Cardiac septum (tissue), 1 donor: ENCODE measurements at places on chromosomes 6 and 20. TPM values are rescaled to one million over a fixed set of nuclear protein-coding genes. Genes with fewer than 3 reads are reported as not detected.

DNA sequence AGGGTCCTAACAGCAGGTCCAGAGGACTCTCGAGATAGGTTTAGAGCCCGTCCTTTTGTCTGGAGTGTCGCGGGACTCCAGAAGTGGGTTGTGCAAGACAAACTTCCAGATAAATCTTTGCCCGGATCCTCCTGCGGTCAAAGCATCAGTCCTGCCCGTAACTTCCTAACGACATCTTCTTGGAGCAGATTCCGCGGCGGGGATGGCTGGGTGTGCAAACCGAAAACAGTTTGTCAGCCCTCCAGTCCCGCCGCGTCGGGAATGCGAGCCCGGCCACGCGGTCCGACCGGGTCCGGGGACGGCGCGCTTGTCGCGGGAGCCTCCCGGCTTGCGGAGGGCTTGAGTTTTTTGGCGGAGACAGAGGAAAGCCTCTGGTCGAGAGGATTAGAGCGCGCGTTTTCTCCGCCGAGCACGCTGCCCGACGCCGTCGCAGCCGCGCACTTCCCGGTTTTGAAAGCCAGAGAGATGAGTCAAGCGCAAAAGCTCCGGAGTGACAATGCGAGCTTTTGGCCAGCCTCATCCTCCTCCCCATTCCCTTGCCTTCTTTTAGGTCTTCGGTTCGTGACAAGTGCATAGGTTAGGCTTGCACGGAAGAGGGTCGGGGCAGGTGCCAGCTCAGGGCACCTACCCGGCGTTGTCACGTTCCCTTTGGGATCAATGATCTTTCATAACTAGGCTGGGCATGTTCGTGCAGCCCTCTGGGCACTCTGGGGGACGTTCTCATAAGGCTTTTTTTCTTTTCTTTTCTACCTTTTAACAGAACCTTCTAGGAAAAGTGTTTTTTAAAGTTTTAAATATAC, 91.3 kb upstream of the PRDM1 start:
- peak; percentile 83 for DNase-seq

The MPIG6B gene
- 0.24 TPM for total RNA-seq

DNA sequence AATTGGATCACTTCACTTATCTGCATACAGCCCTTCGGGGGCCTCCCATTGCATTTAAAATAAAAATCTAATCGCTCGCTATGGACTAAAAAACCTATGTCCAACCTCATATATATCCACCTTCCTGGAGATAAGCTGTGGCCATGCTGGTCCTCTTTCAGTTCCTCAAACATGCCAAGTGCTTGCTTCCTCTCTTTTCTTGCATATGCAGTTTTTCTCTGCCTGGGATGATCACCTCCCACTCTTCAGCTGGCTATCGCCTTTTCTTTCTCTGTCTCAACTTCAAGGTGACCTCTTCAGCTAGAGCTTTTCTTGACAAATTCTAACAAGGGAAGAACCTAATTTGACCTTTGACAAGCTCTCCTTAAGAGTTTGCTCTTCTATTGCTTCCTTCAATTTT, 5.6 kb upstream of the TFB1M start:
- no peak for DNase-seq

- DNase-seq: no peak
Observed at GRCh38 chr6:166862287-166862977, 93.9 kb downstream of the RNASET2 start.

The CPXM1 gene
- 0.19 TPM for total RNA-seq

DNA sequence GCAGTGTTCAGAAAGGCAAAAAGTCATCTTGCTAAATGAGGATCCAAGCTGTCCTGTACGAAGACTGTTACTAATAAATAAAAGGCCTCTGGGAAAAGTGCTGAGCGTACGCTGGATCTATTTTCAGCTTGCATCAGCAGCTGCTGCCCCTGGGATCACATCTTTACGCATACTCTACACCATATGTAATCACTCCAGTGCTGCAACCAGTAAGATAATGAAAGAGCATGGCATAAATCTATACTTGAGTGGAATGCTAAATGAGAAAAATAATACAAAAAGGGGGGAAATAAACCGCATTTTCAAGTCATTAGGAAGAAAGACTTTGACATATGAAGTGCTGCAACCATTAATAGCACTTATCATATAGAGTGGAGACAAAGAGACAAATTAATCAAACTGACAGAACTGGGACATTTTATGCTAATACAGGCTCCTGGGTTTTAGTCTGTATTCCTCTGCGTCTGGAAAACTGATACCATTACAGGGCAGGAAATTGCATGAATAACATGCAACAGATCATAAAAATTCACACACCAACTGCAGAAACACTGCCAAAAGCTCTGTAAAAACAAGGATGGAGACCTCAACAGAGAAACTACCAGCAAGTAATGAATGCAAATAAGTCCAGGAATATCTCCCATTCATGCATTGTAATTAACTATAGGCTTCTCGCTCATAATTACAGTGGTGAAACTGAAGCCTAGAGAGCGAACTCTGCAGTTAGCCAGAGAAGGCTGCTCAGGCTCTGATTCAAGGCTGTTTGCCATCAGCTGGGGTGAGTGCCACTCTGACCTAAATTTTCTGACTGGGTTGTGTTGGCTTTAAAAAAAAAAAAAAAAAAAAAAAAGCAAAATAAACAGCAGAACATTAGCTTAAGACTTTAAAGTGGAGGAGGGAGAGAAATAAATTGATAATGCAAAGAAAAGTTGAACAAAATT, 83.8 kb downstream of the GJA10 start:
- no peak for DNase-seq

The ETV7 gene
- 0.13 TPM for total RNA-seq

GRCh38 chr20:57449398-57450354, 58.5 kb downstream of the RBM38 start:
- DNase-seq: no peak

The HTR1E gene
- total RNA-seq: not detected

GRCh38 chr20:62479156-62479555, 3.4 kb upstream of the GATA5 start:
- DNase-seq: no peak

- no peak for DNase-seq
Observed at GRCh38 chr6:35224720-35225119, 11.0 kb downstream of the SCUBE3 start.

- no peak for DNase-seq
Observed at GRCh38 chr6:136550330-136551071, at the start of gene MAP7. TSS of gene MAP7 (minus strand) at chr6:136550422. CDS start at chr6:136550408, 14 bp downstream.

- no peak for DNase-seq
Observed at GRCh38 chr20:59120491-59120890, 43.1 kb upstream of the ZNF831 start.

GRCh38 chr20:48795732-48796131, 32.1 kb downstream of the PREX1 start:
- DNase-seq: no peak

- no peak for DNase-seq
Observed at GRCh38 chr6:16635810-16636602, 125.3 kb downstream of the ATXN1 start.

The TCP11 gene
- total RNA-seq: not detected

- DNase-seq: no peak
Observed at GRCh38 chr6:159061805-159062563, 17.2 kb upstream of the TAGAP start.

The HLA-DMB gene
- total RNA-seq: 7.9 TPM

The IL17A gene
- not detected for total RNA-seq

The CDS2 gene
- total RNA-seq: 84.0 TPM

GRCh38 chr6:57198926-57199636, 23.0 kb downstream of the RAB23 start:
- no peak for DNase-seq

- no peak for DNase-seq
Observed at GRCh38 chr6:74213995-74214394, 518.0 kb downstream of the CD109 start.

The KHDC1L gene
- total RNA-seq: not detected

DNA sequence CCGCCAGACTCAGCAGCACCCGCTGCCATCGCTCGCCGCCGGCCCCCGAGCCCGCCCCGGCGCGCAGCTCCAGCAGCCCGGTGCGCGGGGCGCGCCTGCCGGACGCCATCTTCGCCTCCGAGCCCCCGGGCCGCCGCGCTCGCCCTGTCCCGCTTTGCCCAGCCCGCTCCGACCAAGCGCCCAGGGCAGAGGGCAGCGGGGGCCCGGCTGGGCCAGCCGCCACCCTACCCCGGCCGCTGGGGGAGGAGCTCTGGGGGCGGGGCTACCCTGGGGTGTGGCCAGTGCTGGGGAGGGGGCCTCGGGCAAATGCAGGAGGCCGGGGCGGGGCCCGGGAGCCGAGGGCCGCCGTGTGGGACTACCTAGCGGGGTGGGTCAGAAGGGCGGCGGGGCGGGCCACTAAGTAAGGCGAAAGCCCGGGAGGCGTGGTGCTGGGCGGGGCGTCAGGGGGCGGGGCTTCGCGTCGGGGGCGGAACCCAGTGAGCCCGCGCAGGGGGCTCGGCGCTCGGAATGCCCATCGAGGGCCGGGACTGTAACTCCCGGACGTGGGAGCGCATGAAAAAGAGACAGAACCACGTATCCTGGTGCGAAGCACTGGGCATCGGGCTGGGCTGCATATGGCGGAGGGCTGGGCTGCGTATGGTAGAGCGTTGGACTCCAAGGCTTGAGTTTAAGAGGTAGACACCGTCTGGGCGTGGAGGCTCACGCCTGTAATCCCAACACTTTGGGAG, at the start of gene SNTA1:
SNTA1 (minus strand) TSS at position 252 of the 728 bp plus-strand sequence; CDS start at position 109, 143 bp downstream.
- peak; percentile 97 for DNase-seq

The GPR6 gene
- not detected for total RNA-seq

- no peak for DNase-seq
Observed at GRCh38 chr20:3785240-3786125, 1.1 kb downstream of the CENPB start.

DNA sequence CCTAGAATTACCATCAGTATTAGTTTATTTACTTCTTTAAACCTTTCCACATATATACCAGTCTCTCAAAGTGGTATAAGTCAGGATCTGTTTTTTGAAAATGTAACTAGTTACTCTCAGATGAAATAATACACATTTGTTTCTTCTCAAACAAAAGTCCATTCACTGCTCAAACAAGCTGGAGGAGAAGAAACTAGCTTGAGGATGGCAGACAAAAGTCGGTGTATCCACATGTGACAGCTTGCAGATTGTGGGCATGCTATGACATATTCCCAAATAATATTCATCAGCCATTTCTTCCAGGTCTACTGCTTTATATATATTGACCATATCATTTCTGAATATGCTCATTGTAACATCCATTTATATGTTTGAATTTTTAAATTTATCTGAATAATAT, 197.4 kb upstream of the KCNQ5 start:
- no peak for DNase-seq

DNA sequence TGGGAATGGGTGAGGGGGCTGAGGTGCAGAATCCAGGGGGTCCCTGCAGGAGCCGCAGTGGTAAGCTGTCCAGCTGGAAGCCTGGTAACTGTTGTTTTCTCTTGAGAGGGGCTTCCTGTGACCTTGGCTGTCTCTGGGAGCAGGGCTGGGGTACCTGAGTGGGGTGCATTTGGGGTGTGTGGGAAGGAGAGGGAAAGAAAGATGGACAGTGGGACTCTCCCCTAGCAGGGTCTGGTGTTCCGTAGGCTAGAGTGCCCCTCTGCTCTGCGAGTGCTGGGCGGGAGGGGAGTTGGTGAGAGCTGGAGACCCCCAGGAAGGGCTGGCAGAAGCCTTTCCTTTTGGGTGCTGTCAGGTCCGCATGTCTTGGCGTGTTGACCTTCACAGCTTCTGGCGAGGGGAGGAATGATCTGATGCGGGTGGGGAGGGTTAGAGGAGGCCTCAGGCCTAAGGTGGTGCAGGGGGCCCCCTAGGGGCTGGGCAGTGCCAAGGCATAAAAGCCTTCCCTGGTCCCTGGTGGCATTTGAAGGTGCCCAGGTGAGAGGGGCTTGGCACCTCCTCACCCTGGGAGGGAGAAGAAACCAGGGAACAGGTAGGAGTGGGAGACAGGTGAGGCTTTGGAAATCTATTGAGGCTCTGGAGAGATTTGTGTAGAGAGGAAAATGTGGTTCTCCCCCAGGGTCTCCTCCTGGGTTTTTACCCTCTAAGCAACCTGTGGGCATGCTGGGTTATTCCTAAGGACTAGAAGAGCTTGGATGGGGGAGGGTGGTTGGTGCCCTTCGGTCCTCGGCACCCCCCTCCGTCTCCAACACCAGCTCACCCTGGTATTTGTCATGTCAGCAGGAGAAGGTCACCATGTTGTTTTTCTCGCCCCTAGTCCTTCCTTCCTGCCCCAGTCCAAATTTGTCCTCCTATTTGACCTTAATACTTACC, 3.3 kb downstream of the VEGFA start:
- DNase-seq: peak; percentile 81

DNA sequence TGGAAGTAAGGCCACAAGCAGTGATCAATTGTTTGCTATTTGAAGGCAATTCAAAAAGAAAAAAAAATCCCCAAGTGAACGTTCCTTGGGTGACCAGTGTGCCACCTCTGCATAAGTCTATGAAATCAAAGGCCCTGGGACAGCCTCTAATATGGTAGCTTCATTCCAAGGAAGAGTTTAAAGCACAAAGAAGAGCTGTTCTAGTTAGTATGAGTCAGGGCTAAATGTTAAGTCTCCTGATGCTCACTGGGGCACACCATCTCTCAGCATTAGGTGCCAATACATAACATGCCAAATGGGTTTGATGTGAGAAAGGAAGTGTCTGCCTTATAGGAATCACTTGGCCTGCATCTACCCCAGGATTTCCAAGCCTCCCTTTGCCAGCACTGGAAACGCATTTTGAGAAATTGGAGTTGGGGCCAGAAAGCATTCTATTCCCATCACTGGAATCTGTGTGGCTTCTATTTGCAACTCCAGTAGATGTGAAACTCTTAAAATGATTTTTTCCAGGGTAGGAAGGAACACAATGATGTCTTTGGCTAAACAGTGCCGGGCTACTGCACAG, 13.0 kb downstream of the UNC5CL start:
- no peak for DNase-seq

The RIPOR3 gene
- total RNA-seq: 3.4 TPM

DNA sequence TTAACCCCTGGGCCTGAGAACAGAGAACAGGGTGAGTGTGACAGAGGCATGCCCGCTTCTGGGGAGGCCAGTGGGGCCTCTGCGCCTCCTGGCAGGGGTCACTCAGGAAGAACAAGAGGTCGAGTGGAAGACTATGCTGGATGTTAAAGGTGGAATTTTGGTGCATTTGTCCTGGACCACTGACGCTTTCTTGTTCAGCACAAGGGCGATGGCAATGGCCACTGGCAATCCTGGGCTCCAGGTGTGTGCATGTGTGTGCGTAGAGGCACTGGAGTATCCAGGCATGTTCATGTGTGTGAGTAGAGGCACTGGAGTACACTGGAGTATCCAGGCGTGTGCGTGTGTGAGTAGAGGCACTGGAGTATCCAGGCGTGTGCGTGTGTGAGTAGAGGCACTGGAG, 23.5 kb upstream of the NPBWR2 start:
- DNase-seq: peak; percentile 29

GRCh38 chr20:56422076-56422823, 10.2 kb downstream of the CASS4 start:
- DNase-seq: peak; percentile 4

The C20orf141 gene
- total RNA-seq: not detected

GRCh38 chr20:17374086-17374485, 147.2 kb downstream of the PCSK2 start:
- no peak for DNase-seq

DNA sequence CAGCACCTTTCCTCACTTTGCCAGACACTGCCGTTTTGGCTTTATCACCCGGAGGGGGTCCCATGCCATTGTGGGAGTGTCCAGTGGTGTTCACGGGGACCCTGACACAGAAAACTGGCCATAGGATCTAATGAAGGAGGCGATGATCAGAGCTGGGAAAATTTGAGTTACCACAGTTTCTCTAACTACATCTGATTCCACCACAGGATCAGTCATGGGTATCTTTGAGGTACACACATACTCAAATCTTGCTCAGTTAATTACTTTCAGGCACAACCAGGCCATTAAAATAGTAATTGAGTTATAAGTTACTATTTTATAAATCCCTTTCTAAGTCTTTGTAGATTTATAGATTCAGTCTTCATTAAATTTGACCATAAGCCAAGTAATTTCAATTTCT, 215.1 kb downstream of the PRL start:
- DNase-seq: no peak

- DNase-seq: no peak
Observed at GRCh38 chr6:37442416-37443215, 9.6 kb downstream of the CMTR1 start.
